ENCODE measurements at places on chromosomes 7 and 10.

DNA sequence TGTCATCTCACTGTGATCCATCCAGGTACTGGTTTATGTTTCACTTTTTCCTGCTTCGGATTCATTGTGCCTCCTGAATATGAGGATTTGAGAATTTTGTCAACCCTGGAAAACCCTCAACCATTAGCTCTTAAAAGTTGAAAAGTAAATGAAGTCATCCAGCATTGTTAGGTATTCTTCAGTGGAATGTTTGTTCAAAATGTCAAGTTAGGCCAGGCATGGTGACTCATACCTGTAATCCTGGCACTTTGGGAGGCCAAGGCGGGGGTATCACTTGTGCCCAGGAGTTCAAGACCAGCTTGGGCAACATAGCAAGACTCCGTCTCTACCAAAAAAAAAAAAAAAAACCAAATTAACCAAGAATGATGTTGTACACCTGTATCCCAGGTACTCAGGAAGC is 222.1 kb downstream of the NSUN6 start:
- H3K36me3 ChIP-seq = no peaks in the 10 kb centered on the region
- H3K27me3 ChIP-seq = no peaks in the 10 kb centered on the region
- no peak overlapping the region for H3K4me3 ChIP-seq
- H3K27ac ChIP-seq = no peak overlapping the region
- no peaks in the 10 kb centered on the region for H3K4me1 ChIP-seq

DNA sequence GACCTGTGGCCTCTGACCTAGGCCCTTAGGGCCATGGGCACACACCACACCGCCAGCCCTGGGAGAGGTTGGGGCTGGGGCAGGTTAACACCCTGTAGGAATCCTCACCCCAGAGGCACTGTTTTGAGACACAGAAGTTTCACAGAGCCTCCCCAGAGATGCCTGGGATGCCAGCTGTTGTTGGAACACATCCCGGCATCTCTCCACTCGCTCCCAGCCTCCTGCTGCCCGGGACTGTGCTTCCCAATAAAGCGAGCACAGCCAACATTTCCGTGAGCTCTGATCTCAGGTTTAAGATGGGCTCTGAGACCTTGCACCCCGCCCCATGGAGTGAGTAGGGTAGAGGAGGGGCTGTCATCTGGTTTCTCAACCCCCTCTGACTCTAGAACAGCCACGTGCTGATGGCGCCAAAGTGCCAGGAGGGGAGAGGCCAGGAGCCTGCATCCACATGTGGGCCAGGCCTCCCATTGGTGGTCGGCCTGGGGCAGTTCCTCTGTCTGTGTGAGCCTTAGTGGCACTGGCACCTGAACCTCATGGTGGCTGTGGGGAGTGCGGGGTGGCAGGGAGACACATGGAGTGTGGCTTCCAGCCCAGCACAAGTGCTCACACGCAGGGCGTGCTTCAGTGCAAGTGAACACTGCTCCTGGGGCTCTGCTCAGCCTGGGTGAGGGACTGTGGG is 54.7 kb downstream of the RASGEF1A start:
- no peaks in the 10 kb centered on the region for H3K36me3 ChIP-seq
- H3K4me3 ChIP-seq = no peak overlapping the region
- H3K27me3 ChIP-seq = no peaks in the 10 kb centered on the region
- H3K27ac ChIP-seq = no peak overlapping the region

DNA sequence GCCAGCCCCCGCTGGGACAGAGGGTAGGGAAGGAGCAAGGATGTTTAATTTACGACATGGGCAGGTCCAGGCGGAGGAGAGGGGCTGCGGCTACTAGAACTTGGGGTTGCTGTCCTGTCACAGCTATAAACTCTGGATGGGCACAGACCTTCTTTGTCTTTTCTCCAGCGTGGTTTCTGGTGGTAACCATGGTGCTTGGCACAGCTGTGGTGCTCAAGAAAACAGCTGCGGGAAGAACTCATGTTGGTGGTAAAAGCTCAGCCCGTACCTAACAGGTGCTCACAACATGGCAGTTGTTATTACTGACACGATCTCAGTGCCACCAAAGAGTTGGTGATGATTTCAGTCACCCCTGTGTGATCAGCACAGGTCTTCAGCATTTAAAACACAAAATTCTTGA is 13.8 kb downstream of the BAIAP2L1 start:
- DNase-seq = no peak
- H3K4me3 ChIP-seq = no peak overlapping the region
- no peak overlapping the region for H3K27ac ChIP-seq
- no peaks in the 10 kb centered on the region for H3K27me3 ChIP-seq

DNA sequence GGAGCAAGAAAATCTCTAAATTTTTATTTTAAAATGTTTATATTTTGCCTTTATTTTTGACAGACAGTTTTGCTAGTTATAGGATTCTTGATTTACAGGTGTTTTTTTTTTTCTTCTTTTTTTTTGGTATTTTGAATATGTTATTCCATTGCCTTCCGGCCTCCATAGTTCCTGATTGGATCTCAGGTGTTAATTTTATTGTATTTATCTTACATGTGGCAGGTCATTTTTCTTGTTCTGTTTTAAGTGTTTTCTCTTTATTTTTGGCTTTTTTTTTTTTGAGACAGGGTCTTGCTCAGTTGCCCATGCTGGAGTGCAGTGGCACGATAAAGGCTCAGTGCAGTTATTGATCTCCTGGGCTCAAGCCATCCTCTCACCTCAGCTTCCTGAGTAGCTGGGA is 73.9 kb downstream of the MLLT10 start:
- no peak overlapping the region for H3K4me3 ChIP-seq
- no peak overlapping the region for H3K27ac ChIP-seq
- H3K27me3 ChIP-seq = no peaks in the 10 kb centered on the region
- no peaks in the 10 kb centered on the region for H3K36me3 ChIP-seq

GRCh38 chr7:20083781-20084180 is 133.4 kb downstream of the MACC1 start:
- no peak overlapping the region for H3K27ac ChIP-seq
- no peak overlapping the region for H3K4me3 ChIP-seq
- DNase-seq = no peak
- H3K4me1 ChIP-seq = no peaks in the 10 kb centered on the region
- no peaks in the 10 kb centered on the region for H3K36me3 ChIP-seq

DNA sequence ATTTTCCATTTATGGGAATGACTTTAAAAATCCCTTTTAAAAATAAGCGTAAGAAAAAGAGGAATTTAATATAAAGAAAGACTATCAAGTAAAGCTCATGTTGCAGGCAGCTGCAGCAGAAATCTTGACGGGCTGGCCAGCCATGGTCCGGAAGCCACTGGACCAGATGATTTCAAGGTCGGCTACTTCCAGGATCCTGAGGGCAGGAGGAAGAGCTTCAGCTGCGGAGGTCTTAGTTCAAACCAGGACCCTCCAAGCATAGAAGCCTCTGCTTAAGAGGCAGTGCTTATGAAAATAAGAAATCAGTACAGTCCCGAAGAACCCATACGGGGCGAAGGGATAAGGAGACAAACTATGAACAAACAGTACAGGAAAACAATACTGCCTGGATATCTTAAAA is 220.2 kb upstream of the CELF2 start:
- DNase-seq = no peak
- no peaks in the 10 kb centered on the region for H3K4me1 ChIP-seq
- H3K4me3 ChIP-seq = no peak overlapping the region
- no peaks in the 10 kb centered on the region for H3K36me3 ChIP-seq

DNA sequence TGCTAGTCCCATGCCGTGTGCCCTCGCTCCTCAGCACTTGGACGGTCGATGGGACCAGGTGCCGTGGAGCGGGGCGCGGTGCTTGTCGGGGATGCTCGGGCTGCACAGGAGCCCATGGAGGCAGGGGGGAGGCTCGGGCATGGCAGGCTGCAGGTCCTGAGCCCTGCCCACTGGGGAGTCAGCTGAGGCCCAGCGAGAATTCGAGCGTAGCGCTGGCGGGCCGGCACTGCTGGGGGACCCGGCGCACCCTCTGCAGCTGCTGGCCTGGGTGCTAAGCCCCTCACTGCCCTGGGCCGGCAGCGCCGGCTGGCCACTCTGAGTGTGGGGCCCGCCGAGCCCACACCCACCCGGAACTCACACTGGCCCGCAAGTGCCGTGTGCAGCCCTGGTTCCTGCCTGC is 44.7 kb downstream of the ST7 start:
- no peak for DNase-seq
- no peak overlapping the region for H3K27ac ChIP-seq
- H3K27me3 ChIP-seq = no peaks in the 10 kb centered on the region
- H3K4me1 ChIP-seq = no peaks in the 10 kb centered on the region
- H3K36me3 ChIP-seq = no peaks in the 10 kb centered on the region
- no peak overlapping the region for H3K4me3 ChIP-seq

DNA sequence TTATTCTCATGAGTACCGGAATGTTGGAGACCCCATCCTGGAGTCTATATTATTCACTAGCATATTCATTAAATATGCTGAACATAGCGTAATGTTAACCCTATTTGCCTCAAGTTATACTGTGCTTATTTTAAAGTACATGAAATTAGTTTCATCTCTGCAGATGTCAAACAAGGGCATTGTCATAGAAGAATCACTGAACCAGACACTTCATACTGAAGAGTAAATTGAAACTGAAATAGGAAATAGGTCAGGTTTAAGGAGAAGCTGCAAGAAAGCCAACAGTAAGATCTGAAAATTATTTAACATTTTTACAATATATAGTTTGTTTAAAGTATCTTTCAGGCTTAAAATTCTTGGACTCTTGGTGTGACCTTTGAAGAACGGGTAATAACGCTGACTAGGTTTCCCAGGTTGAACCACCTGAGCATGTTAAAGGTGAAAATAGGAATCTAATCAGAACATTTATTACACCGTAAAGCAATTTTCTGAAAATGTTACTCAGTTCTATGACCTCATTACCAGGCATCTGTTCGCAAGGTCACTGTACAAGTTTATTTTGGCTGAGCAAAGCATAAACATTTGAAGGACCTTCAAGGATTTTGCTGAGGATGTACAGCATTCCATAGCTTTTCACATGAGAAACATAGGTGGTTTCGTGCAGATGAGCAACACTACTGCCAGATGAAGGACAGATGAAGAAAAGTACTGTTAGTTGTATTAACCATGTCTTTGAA is 82.7 kb downstream of the REEP3 start:
- no peak overlapping the region for H3K27ac ChIP-seq
- H3K36me3 ChIP-seq = no peaks in the 10 kb centered on the region
- DNase-seq = no peak
- no peak overlapping the region for H3K4me3 ChIP-seq

GRCh38 chr10:83680470-83680891 is 458.8 kb upstream of the GHITM start:
- no peaks in the 10 kb centered on the region for H3K27me3 ChIP-seq
- H3K4me3 ChIP-seq = no peak overlapping the region
- no peak overlapping the region for H3K27ac ChIP-seq
- H3K36me3 ChIP-seq = no peaks in the 10 kb centered on the region

DNA sequence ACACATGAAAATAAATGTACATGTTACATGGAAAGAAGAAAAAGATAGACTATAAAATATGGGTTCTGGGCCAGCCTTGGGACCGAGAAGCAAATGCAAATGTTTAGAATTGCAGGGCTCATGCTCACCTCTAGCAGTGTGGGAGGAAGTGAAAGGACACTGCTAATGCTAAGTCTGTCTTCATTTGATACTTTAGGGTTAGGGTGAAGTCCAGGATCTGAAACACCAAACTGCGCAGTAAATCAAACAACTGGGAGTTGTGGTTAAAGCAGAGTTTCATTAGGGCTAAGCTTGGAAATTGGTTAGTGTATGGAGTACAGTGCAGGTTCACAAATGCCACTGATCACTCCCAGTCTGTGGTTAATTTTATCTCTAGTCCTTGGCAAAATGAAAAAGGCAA is 73.2 kb upstream of the PDK4 start:
- H3K4me3 ChIP-seq = no peak overlapping the region
- DNase-seq = no peak
- no peaks in the 10 kb centered on the region for H3K36me3 ChIP-seq
- no peaks in the 10 kb centered on the region for H3K27me3 ChIP-seq

- no peaks in the 10 kb centered on the region for H3K27me3 ChIP-seq
- H3K27ac ChIP-seq = no peak overlapping the region
- no peak for DNase-seq
- H3K36me3 ChIP-seq = no peaks in the 10 kb centered on the region
- H3K4me3 ChIP-seq = no peak overlapping the region
Measured at GRCh38 chr7:69657331-69657730, 59.1 kb downstream of the AUTS2 start.

DNA sequence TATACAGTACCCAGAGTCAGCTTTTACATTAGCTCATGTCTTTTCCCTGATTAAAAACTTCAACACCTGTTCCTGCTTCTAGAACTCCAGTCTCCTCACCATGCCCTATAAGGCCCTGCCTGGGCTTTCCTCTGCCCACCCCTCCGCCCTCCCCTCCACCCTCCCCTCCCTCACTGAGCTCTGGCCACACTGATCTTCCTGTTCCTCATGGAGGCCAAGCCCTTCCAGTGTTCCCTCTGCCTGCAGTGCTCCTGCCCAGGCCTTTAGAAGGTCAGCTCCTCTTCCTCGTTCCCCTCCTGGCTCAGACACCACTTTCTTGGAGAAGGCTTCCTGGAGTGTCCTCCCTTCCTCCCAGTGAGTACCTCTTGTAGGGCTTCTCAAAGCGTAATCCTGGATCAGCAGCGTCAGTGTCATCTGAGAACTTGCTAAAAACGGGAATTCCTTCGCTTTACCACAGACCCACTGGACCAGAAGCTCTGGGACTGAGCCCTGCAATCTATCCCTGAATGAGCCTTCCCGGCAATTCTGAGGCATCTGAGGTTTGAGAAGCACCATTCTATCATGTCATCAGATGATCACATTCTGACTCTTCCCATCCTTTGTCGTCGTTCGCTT is 3.7 kb downstream of the PDZD7 start:
- H3K36me3 ChIP-seq = no peaks in the 10 kb centered on the region
- H3K4me3 ChIP-seq = no peak overlapping the region
- peaks cover 6% of the 10 kb centered on the region for H3K4me1 ChIP-seq
- no peak overlapping the region for H3K27ac ChIP-seq

DNA sequence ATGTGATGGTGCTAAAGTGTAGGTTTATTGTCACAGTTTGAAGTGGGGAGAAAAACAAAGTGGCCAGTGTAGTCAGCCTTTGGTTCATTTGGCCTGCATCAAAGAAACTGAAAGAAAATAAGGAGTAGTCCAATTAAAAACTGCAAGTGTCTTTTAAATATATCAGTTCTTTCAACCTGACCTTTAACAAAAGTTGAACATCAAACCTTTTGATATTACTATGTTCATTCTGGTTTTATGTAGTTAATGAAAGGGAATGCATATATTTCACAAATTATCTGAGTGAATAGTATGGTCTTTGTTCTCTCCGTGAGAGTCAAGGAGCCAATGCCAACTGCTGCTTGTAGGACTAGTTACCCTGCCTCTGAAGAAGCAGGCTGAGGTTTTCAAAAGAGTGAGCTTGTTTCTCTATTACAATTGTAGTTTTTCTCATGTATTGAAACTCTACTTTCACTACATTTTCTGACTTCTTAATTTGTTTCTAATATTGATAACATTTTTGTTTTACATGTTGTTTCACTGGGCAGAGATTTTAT is 1160.8 kb upstream of the LRRTM3 start:
- H3K36me3 ChIP-seq = no peaks in the 10 kb centered on the region
- no peaks in the 10 kb centered on the region for H3K4me1 ChIP-seq
- DNase-seq = no peak
- no peak overlapping the region for H3K27ac ChIP-seq

DNA sequence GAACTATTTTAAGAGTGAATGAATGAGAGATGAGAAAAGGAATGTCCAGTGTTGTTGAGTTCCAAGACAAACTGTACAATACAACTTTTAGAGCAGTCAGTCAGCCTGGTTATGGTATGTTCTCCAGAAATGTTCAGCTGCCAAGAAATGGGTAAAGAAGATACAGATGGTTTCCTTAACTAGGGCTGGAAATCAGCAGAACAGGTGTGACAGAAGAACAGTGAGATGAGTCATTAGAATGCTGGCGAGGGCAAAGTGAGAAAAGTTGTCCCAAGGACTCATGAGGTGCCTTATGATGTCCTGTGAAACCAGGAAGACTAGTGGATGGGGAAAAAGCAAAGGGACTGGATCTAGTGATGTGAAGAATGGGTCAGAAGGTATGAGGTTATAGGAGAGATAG is 20.8 kb upstream of the SEPTIN7 start:
- H3K36me3 ChIP-seq = no peaks in the 10 kb centered on the region
- DNase-seq = no peak
- H3K4me1 ChIP-seq = no peaks in the 10 kb centered on the region

All from prostate gland (tissue), 2 donors.